ENCODE measurements at places on chromosomes 4 and X.

DNA sequence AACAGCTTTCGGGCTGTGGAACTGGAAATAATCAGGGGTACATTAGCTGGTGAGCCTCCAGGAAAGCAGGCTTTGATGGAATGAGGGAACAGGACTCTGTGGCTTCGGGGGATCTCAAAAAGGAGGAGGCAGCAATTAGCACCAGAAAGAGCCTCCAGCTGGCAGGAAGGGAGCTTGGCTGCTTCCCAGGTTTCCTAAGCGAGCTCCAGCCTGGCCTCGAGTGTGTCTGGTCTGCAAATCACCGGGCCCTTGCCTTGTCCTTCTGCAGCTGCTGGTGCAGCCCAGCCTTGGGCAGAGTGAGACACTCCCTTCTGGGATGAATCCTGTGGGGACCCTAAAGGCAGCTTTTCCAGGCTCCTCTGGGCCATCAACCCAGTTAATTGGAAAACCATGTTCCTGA lies 10.7 kb upstream of the PDHA1 start:
- DNase-seq: peak; percentile 18

DNA sequence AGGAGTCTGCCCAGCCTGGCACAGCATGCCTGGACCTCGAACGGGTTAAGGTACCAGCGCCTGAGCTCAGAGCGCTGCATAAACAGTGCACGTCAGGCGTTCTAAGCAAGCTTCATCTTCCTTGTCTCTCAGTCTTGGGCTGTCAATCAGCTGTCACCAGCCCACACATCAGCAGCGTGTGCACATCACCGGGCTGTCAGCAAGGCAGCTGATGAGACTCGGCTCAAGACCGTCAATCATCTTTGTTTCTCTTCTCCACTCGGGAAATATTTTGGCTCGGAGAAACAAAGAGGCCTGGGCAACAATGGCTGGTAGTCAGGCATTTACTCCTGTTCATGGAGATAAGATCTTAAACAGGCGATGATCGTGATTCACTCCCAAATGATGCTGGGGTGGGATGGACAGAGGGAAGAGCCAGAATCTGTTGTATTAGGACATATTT lies 141.3 kb downstream of the LDB2 start:
- DNase-seq: peak; percentile 75

DNA sequence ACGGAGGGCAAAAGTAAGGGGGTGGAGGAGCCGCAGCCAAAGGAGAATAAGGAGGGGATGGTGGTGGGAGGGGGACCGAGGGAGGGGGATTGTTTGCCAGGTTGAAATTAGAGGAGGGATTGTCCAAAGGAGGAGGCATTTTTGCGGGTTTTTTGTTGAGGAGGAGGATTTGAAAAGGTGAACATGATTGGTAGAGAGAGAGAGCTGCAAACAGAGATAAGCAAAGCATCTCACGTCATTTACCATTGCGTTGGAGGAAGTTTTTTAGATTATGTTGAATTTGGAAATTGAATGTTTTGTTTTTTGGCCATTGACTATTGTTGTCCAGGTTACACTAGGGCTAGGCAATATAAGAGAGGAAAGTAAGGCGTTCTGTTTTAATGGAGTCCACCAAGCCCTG lies 54.5 kb upstream of the ABCB7 start:
- DNase-seq: no peak

GRCh38 chrX:78105944-78106650 lies 2.0 kb downstream of the PGK1 start:
- no peak for DNase-seq

DNA sequence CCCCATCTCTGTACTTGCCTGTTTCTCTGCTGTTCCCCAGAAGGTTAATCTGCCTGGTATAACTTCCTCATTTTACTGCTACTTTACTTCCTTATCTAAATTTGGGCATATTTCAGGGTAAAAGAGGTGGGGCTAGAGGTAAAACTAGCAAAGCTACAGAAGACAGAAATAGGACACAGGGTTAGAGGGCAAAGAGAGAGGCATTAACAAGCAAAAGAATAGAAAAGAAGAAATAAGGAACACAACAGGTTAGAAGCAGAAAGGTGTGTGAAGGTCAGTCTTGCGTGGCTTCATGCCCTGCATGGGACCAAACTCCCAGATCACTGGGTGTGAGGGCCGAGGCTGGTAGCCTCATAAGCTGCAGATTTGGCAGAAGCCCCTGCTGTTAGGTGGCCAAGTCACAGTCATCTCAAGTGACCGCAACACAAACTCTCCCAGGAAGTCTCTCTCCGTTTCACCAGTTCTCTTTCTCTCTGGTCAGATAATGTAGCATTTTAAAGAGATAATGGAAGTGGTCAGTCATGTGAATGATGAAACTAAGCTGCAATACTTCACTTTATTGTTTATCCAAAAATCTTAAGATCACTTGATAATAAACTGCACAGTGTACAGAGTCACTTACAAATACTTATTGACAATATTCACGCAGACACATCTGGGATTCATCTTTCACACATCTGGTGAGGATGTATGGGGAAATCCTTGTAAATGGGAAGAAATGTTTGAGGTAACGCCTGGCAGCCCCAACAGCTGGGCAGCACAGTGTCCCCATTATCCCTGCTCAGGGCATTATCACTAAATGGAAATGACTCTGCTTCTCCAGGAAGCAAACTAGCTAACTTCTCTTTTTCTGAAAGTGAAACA lies 16.4 kb downstream of the TMEM154 start:
- no peak for DNase-seq

GRCh38 chr4:145884775-145885174 lies 53.8 kb downstream of the ZNF827 start:
- DNase-seq: no peak

DNA sequence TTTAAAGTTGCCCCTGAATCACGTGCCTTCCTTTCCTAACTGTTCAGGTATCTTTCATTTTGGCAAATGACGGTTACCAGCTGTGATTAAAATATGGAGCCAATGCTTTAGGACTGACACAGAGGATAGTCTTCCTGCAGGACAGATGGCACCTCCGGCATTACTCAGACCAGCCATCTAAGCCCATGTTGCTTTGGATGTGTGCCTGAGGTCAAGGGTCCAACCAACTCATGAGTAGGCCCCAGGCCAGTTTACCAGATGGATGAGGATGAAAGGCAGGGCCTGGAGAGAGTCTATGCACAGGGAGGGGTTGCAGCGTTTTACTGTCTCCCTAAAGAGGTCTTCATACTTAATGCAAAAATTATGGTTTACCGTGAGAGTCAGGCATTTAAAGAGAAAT lies 174.0 kb upstream of the GATB start:
- DNase-seq: no peak

DNA sequence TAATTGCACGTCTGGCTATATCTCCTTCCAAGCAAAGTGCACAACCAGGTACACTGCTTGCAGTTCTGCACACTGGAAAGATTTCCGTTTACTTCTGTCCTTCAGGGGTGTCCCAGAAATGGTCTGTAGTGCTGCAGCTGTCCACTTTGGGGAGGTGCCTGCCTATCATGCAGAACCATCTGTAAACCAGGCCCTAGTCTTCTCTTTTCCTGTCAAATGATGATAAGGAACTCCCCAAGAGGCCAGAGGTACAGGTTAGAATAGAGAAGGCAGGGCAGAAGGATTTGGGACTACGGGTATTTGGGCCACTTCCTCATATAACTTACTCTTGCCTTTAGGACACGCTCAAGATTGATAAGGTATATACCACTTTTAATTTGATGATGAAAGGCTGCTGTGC lies 746.9 kb downstream of the FAT4 start:
- DNase-seq: no peak

DNA sequence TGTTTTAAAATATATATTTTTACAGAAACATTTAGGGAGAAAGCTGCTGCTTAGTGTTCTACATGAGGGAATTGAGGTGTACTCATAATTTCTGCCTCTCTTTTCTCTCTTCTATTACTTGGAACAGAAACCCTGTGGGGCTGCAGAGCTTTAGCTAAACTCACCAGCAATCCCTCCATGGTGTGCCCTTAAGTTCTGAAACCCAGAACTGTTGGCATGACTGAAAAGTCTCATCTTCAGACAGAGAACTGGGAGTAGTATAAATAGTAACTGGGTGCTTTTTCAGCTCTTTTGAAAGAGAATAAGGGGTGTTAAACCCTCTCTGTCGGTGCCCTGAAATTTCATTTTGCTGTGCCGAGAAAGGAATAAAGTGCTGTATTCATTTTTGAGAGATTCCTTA lies 294.9 kb upstream of the BOD1L1 start:
- DNase-seq: no peak

DNA sequence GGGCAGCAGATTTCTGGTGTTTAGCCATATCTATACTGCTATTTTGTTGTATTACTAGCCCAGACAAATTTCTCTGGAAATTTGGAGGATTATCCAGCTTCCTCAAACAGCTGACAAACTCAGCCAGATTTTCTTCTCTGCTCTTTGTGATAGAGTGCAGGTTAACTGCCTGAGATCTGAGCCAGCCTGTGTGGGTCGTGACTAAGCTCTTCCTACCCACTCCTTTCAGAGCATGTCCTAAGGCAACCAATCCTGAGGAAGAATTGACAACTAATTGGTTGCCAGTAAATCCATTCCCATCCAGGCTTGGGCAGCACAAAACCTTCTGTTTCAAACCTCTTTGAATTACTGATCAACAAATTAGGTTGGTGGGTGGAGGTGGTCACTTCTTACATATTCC lies 2.5 kb upstream of the GABRA2 start:
- DNase-seq: no peak

DNA sequence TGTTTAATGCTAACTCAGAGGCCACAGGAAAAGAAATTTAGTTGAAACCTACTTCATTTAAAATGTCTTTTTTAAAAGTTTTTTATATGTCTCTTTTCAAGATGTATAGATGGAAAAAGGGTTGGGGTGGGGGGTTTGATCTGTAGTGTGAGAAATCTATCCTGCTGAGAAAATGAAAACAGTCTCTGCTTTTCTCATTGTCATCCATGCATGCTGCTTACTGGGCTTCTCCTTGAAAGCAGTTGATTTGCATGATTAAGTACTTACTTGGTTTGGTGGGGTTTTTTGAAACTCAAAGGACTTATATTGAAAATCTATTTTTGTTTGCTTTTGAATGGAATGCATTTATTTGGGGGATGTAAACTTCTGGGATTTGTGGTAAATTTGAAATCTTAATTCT lies 313.6 kb upstream of the DKK2 start:
- DNase-seq: no peak

- peak; percentile 49 for DNase-seq
Observed at GRCh38 chr4:69849297-69849696, 10.6 kb downstream of the SULT1E1 start.

DNA sequence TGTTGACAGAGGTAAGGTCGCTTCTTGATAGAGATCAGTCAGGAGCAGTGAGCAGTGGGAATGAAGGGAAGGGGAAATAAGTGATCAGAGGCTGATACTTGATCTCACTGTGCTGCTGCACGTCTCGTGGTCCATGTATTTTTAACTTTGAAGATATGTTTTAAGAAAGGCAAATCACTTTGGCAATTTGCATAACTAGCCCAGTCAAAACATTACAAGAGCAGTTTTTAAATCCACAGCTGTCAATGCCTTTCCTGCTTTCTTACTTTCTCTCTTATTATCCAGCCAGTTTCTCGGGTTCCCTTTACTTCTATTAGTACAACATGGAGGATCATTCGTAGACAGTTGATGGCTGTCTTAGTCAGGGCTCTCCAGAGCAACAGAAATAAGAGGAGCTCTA lies 472.8 kb downstream of the TMA16 start:
- DNase-seq: no peak

DNA sequence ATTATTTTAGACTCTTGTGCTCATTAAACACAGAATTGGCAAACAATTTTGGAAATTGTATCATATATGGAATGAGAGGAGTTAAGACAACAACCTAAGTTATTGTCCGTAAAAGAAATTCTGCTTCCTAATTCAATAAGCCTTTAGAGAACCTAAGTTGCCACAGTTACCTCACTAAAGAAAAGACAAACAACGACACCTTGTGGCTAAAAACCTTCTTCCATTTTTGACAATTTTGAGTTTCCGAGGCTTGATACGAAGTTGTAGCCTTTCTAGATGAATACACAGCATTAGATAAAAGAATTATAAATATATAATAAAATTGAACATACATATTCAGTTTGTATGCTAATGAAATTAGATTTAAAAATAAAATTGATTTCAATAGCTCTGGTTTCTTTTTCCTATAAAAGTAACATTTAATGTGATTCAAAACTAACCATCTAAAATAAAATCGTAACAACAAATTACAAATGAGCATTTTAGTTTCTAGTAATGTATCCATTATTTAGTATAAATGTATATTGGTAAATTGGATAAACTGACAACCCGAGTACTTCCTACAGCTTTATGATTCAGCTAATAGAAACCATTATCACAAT lies 275.1 kb downstream of the GPM6A start:
- DNase-seq: peak; percentile 72
